Fibroblast of pulmonary artery (primary cell): ENCODE measurements at places on chromosomes 7 and 10.

GRCh38 chr7:102107474-102108104 is 179.1 kb upstream of the SH2B2 start:
- DNase-seq, result no peak

DNA sequence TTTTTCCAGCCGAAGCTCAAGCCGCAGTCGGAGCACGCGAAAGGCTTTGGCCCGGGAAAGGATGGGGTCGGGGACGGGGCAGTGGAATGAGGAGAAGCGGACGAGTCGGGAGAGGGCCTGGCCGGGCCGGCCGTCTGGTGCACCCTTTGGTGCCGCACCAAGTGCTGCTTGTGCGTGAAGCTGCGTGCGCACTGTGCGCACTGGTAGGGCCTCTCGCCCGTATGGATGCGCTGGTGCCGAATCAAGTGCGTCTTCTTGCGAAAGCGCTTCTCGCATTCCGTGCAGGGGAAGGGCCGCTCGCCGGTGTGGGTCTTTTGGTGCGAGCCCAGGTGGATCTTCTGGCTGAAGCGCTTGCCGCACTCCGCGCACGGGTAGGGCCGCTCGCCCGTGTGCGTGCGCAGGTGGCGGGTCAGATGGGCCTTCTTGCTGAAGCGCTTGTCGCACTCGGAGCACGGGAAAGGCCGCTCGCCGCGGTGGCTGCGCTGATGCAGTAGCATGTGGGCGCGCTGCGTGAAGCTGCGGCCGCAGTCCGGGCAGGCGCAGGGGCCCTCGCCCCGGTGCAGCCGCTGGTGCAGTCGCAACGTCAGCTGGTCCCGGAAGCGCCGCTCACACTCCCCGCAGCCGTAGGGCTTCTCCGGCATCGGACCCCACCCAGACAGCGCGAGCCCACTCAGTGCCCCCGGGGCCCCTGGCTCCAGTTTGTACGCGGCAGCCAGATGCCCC is 7.8 kb downstream of the ZNF467 start:
- DNase-seq, result no peak

- DNase-seq, result peak; percentile 95
Observed at GRCh38 chr10:34528320-34528719, 286.8 kb downstream of the PARD3 start.

DNA sequence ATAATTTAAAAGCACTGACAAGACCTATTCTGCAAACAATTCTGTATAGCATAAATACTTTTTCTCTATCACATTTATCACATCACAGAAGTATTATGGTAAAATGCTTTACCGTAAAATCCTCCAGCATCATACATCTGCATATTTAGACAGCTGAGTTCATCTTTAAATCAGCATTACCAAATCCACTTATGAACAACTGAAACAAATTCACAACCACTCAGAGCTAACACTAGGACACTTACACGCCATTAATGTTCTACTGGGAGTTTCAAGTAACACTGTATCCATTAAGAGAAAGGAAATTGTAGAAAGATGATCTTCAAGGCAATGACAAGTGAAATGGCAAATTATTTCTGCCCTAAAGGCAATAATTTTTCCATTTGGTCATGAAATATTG is 105.7 kb upstream of the DKK1 start:
- DNase-seq, result no peak

- peak; percentile 99 for DNase-seq
Observed at GRCh38 chr7:42972699-42973500, 40.7 kb downstream of the MRPL32 start.

DNA sequence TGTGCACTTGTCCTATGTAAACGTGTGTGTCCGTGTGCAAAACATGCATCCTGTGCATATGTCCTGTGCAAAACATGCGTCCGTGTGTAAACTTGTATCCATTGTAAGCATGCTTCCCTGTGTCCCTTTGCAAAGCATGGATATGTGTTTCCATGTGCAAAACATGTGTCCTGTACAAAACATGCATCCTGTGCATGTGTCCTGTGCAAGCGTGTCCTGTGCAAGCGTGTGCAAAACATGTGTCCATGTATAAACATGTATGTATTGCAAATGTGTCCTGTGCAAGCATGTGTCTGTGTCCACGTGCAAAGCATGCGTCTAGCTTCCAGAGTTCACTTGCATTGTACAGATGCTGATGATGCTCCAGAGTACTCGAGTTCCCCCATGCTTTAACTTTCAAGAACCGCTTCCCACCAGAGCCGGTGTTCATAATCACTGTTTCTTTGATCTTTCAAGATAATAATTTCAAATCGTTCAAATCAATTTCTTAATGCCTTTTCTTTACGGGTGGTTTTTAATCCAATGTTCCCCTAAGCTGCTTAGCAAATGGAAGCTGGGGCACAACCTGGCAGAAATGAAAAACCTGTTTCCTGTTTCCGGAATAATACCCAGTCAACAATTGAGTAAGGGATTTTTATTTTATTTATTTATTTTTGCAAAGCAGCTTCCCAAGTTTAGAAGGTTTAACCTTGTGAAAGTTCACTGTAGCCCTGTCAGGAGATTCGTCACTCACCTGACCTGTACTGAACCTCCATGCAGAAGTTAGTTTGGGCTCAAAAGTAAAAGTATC is 641 bp upstream of the ASB13 start:
- no peak for DNase-seq

- peak; percentile 31 for DNase-seq
Observed at GRCh38 chr10:96683065-96683464, 37.2 kb downstream of the PIK3AP1 start.
